ENCODE measurements at places on chromosomes 2 and 18.

DNA sequence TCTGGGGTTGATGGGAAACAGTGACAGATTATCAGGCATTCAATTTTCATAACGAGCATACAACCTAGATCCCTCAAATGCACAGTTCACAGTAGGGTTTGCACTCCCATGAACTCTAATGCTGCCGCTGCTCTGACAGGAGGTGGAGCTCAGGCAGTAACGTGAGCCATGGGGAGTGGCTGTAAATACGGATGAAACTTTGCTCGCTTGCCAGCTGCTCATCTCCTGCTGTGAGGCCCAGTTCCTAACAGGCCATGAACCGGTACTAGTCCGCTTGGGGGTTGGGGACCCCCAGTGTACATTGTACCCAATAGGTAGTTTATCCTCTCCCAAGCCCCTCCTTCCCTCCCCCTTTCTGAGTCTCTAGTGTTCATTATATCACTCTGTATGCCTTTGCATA, 94.6 kb downstream of the PTH2R start:
- no peak for DNase-seq

GRCh38 chr18:3368193-3368592, 81.8 kb upstream of the TGIF1 start:
- no peak for DNase-seq

GRCh38 chr2:903223-903900, 47.3 kb upstream of the SNTG2 start:
- no peak for DNase-seq

- no peak for DNase-seq
Observed at GRCh38 chr18:60215432-60215831, 157.1 kb downstream of the MC4R start.

GRCh38 chr2:121862286-121862685, 106.8 kb downstream of the TSN start:
- no peak for DNase-seq

- DNase-seq: no peak
Observed at GRCh38 chr2:48792030-48792429, 36.5 kb upstream of the LHCGR start.

- no peak for DNase-seq
Observed at GRCh38 chr2:19357402-19358241, 801 bp downstream of the OSR1 start.

DNA sequence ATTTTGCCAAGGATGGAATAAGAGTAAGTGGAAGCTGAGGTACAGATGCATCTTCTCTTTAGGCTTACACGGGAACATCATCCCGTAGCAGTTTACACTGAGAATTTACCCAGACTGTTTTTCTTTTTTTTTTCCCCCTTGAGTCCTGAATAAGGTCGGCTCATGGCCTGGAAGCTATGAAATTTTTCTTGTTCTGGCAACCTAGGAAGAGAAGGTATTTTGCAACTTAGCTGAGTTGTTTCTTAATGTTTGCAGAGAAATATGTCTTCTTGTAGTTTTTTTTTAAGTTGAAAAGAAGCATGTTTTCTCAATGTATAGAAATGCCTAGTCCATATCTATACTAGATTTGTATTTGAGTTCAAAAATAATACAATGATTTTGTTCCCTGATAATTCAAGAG, 712.5 kb downstream of the TDRD15 start:
- DNase-seq: no peak

DNA sequence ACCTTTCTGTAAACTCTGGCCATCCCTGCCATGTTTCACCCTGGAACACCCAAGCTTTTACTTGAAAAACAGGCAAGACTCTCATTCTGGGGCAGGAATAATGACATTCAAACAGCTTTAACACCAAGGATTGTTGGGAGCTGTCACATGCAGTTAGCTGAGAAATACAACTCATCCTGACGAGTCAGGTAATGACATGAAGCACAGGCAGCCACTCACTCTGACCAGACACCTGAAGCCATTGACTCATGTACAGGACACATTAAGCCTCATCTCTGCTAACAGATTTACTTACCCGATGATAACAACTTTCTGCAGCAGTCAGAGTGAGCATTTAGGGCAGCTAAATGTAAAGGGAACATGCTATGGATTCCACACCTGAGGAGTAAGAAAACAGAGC, 163.1 kb upstream of the PGAP1 start:
- no peak for DNase-seq

DNA sequence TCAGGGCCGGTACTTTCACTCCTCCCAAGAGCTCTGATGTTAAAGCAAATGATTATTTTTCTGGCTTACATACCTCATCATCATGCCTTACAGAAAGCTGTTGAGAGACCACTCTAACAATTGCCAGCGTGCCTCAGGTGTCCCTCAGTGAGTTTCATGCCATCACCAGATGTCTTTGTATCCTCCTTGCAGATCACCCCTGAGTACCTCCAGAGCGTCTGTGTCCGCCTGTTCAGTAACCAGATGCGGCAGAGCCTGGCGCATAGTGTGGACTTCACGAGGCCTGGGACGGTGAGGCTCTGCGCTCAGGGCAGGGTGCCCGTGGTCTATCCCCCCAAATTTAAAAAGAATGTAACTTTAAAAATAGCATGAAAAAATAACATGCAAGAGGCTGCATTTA, 41.3 kb downstream of the ARMC9 start:
- DNase-seq: no peak

GRCh38 chr2:151673016-151673415, 61.3 kb downstream of the NEB start:
- no peak for DNase-seq

- DNase-seq: no peak
Observed at GRCh38 chr2:151637271-151637781, 97.0 kb downstream of the NEB start.

GRCh38 chr2:42446503-42447271, 47.1 kb downstream of the KCNG3 start:
- no peak for DNase-seq

- no peak for DNase-seq
Observed at GRCh38 chr2:64439194-64439593, 14.8 kb upstream of the LGALSL start.

- no peak for DNase-seq
Observed at GRCh38 chr2:141714496-141714895, 416.3 kb downstream of the LRP1B start.

GRCh38 chr2:178479758-178480226, 465 bp upstream of the PLEKHA3 start:
- no peak for DNase-seq

DNA sequence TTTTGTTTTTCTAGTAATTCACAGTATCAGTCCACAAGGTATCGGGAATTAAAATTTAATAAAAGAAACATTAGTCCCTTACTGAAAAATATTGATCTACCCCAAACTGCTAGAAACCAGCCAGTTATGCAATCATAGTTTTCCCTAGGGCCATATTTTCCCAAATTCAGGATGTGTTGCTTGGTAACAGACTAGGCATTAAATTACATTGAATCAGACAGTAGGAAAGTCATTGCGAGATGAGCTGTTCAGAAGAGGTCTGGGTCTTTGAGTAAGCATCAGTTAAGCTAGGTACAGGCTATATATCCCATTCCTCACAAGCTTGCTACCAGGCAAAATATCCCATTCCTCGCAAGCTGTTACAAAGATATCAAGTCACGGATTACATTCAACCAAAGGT, 123.0 kb upstream of the CCDC150 start:
- no peak for DNase-seq

GRCh38 chr2:219028141-219028540, 13.2 kb downstream of the CFAP65 start:
- DNase-seq: no peak

- DNase-seq: no peak
Observed at GRCh38 chr2:5701266-5701665, 9.1 kb downstream of the SOX11 start.
